ENCODE measurements at places on chromosomes 1 and 21.
A peak's percentile ranks its signal among the peaks of the same experiment; 100 is the strongest.

- no peak for ATAC-seq
Observed at GRCh38 chr1:188128761-188129160, 1300.0 kb downstream of the PLA2G4A start.

DNA sequence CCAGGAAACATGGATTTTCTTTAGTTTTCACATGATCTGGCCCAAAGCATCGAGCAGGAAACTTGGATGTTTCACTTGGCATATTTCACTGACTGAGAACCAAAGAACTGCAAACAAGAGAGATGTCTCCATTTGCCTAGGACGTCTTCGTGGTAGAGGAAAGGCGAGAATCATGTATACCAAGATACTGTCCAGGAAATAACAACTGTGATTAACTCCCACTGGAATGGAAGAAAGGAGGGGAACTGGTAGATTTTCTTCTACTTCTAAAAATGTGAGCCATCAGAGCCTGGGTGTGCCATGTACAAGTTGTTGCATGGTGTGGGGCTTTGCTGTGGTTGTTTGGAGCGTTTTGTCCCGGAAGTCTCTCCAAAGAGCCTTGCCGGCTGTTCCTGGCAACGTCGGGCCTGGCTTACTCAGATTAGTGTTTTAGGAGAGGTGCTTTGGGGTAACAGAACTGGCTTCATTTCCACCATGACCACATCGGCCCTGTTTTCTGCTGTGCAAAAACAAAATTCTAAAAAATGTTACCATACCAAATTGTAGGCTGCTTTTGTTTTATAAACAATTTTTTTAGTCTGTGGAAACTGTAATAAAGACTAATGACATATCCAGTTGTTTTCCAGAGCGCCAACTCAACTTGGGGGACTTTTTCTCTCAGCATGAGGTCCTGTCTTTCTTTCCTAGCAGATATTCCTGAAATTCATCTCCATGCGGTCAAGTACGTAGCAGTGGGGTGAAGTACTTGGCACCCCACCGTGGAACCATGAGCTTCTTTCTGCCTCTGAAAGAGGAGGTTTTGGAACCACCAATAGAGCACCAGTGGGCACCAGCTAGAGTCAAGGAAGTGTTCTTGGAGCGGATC is 118.3 kb downstream of the TM2D1 start:
- ATAC-seq = peak; percentile 93

- ATAC-seq = peak; percentile 96
Observed at GRCh38 chr1:88985032-88985431, 7.4 kb downstream of the KYAT3 start.

- no peak for ATAC-seq
Observed at GRCh38 chr1:99754697-99755096, 11.7 kb downstream of the FRRS1 start.

GRCh38 chr1:19605967-19606366 is 38.1 kb upstream of the NBL1 start:
- ATAC-seq = peak; percentile 46

- ATAC-seq = no peak
Observed at GRCh38 chr1:221947731-221948130, 205.8 kb upstream of the DUSP10 start.

DNA sequence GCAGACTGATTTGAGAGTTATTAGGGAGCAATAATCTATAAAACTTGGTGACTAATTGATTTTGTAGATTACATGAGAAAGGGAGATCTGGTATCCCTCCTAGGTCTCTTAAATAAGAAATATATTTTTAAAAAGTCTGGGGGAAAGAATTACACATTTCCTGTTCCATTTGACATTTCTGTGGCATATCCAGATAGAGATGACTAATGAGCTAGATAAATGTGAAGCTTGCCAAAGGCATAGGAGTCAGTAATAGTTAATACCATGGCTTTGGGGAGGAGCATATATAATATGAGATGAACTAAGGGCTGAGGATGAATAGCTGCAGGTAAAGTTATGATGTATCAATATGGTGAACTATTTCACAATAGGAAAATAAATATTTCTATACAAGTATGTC is 663.7 kb downstream of the PTPRC start:
- ATAC-seq = no peak

DNA sequence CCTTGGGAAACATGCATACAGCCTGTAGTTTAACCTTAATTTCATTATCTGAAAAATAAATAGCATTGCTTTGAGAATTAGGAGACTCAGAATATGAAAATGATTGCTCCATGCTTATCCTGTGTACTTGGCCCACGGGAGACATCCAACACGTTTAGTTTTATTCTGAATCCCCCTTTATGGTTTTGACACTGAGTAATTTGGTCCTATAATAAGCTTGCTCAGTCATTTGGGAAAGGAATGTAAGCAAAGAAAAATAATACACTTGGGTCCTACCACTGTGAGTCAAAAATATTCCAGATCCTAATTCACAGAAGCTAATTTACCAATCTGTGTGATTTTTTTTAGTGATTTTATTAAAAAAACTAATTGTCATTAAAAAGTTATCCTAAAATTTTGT is 557.3 kb downstream of the USP25 start:
- no peak for ATAC-seq

- peak; percentile 43 for ATAC-seq
Observed at GRCh38 chr1:225977937-225978748, 21.0 kb downstream of the SDE2 start.

DNA sequence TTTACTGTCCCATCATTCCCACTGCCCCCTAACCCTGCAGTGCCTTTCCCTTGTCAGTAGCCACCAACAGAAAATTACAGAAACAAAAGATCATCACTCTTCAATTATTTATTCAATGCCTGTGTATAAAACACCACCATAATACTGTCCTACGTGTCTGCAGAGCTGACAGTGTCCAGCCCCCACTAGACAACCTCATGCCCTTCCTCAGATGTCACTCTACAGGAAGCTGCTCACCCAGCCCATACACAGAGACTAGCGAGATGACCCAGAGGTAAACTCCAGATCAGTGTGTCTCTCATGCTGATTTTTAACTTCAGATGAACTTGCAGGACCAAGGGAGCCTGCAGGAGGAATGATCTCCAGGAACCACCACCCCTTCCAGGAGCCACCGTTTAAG is 51.3 kb upstream of the GJA5 start:
- ATAC-seq = no peak

- ATAC-seq = peak; percentile 16
Observed at GRCh38 chr1:167665469-167665868, 35.4 kb downstream of the RCSD1 start.

- no peak for ATAC-seq
Observed at GRCh38 chr1:998995-999724, 737 bp downstream of the HES4 start.

- peak; percentile 47 for ATAC-seq
Observed at GRCh38 chr1:32754317-32755097, 51.9 kb upstream of the SYNC start.

DNA sequence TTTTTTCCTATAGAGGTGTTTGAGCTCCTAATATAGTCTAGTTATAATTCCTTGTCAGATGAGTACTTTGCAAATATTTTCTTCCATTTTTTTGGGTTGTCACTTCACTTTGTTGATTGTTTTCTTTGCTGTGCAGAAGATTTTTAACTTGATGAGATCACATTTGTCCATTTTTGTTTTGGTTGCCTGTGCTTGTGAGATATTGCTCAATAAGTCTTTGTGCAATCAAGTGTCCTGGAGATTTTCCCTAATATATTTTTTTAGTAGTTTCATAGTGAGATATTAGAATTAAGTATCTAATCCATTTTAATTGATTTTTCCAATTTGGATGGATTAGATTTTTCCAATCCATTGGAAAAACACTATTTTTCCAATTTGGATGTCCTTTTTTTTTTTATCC is 1395.5 kb downstream of the PLA2G4A start:
- no peak for ATAC-seq

GRCh38 chr1:183778568-183779433 is 26.1 kb upstream of the RGL1 start:
- ATAC-seq = no peak

- no peak for ATAC-seq
Observed at GRCh38 chr1:244988521-244988920, 124.2 kb upstream of the HNRNPU start.

GRCh38 chr1:226405411-226405988 is 2.4 kb downstream of the PARP1 start:
- no peak for ATAC-seq

All from esophagus mucosa (tissue), 1 donor.